ENCODE measurements at places on chromosomes 1 and 21. TPM values are rescaled to one million over a fixed set of nuclear protein-coding genes. Genes with fewer than 3 reads are reported as not detected.

DNA sequence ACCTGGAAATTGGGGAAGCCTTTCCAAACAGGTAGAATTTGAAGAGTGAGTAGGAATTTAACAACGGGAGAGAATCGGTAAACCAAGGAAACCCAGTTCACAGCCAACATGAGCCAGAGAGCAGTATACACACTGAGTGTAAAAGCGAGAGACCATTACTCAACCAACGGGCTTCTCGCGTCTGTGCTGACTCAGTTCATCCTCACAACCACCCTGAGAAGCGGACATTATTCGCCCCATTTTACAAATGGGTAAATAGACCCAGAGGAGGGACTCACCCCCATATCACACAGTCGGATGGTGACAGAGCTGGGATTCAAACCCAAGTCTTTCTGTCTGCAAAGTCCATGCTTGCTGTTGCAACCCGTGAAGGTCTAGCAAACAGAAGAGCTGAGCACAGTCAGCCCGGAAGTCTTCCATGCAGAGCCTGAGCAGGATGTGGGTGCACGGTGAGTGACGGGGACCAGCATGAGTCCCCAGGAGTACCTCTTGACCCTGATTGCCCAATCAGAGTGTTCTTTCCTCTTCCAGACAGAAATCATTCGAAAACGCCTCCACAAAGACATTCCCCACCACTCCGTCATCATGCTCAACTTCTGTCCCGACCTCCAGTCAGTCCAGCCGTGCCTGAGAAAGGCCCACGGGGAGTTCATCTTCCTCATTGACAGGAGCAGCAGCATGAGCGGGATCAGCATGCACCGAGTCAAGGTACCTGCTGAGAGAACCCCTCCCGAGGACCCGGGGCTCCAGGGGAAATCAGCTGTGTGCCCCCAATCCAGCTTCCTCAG is 32.3 kb downstream of the VWA5B1 start:
- no peak for DNase-seq

Gene GUCA2A
- not detected for total RNA-seq

GRCh38 chr1:147723691-147724323 is 36.6 kb downstream of the GJA5 start:
- no peak for DNase-seq

DNA sequence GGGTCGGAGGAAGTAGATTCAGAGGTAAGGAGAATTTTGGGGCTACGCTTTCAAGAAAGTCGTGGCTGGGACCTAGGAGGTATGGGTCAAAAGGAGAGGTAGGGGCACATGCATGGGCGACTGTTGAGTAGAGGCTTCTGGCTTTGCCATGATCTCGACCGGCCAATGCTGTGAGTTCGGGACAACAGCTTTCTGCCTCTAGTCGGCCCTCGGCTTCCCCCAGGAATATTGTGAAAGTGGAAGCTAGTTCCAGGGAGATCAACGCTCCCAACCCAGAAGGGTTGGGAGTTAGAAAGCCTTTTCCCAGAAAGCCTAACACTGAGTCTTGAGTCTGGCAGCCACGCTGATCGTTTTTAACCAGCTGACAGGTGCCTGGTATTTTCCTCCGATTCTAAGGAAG is 69.0 kb downstream of the ZNF678 start:
- DNase-seq: no peak

DNA sequence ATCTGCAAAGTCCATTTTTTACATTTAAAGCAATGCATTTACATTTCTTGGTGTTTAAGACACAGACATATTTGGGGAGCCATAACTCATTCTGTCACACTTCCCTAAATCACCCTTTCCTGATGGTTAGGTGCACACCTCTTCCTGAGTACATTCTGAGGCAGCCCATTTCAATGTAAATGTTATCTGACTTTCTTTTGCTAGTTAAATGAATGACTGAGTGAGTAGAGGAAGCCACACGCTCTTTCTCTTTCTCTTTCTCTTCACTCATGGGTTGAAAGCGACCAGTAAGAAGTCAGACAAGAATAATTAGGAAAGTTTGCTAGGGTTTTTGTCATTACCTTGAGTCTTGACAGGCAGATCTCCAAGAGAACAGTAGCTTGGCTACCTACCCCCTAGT is 143.1 kb downstream of the S1PR1 start:
- DNase-seq: no peak

Gene TSACC
- 3.6 TPM for total RNA-seq

All from Panc1 (cell line).